ENCODE measurements at places on chromosomes 3 and 15.

GRCh38 chr3:188839187-188839695, 332.5 kb upstream of the TPRG1 start:
- DNase-seq = no peak

DNA sequence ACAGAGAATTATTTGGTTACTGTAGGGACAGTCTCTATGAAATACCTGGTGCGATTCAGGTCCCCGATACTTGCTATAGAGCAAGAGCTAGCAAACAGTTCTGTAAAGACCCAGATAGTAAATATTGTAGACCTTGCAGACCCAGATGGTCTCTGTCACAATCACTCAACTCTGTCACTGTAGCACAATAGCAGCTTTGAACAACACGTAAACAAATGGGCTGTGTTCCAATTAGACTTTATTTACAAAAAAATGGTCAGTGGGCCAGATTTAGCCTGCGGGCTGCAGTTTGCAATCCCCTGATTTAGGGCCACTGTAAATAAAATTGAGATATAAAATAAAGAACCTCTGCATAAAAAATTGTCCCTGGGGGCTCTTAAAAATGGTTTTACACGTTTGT, 127.7 kb downstream of the SV2B start:
- no peak for DNase-seq

DNA sequence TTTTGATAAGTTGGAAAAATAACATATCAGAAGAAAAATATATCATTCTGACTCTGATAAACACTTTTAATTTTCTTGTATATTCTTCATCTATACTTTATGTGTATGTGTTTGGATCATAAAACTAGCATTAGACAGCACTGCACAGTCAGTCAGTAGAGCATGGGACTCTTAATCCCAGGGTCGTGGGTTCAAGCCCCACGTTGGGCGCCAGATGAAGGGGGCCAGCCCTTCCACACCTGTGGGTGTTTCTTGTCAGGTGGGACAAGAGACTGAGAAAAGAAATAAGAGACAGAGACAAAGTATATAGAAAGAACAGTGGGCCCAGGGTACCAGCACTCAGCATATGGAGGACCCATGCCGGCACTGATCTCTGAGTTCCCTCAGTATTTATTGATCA, 546.0 kb upstream of the NR2F2 start:
- DNase-seq = no peak

DNA sequence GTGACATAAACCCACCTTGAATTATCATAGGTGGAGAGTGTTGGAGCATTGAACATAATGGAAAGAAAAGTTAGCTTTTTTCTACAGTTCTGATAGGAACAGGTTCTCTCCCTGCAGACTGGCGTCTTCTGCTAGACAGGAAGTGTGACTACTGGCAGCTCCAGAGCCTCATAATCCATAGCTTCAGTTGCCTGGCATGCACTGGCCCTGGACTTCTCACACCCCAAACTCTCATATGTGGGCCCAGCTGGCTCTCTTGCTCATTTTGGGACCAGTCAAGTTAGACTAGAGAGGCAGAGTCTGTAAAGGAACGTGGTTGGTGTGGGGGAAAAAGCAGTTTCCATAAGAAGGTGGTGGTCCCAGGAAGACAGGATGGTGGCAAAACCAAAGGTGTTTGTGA, 180.1 kb downstream of the VGLL4 start:
- DNase-seq = no peak

DNA sequence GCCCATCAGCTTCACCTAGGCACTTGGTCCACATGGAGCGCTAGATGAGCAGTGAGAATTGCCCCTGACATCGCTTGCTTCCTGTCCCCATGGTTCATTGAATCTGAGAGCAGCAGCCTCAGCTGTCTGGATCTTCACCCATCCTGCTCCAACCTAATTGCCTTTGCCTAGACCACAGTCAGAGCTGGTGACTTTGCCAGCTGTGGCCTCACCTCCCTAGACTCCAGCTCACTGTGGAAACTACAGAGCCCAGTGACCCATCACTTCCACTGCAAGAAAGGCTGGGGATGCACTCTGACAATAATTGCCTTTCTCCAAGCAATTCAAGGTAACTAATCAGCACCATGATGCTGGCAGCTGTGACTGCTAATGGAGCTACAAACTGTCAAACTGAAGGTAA, 30.6 kb upstream of the SLC6A1 start:
- DNase-seq = no peak

DNA sequence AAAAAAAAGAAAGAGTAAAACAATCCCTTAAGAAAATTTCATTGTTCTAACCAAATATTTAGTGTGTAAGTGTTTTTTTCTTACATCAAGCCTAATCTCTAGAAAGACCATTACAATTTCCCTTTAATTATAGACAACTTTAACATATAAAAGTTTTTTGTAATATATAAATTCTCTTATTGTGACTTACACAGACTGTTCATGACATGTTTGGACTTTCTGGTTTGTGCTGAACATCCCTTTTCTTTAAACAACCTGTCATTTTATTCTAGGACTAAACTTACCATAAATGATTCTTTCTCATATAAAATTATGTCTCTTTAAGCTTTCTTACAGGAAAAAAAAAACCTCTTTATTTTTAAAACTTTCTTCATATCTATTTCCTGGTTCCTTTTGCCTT, 13.0 kb upstream of the BTLA start:
- no peak for DNase-seq

DNA sequence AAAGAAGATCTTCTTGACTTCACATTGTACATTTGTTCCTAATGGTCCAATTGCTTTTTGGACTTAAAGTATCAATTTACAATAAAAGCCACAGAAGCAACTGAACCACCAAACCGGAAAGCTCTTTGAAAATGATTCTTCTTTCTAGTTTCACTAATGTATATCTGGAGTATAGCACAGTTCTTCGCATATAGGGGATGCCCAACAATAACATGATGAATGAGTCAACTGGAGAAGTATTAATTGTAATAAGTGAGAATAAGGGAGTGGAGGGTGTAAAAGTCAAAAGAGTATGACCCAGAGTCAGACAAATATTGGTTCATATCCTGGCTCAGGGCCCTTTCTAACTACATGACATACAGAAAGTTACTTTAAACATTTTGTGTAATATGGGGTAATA, 425.2 kb downstream of the ZBTB20 start:
- no peak for DNase-seq

GRCh38 chr3:195156286-195156890, 114.6 kb downstream of the XXYLT1 start:
- DNase-seq = no peak

DNA sequence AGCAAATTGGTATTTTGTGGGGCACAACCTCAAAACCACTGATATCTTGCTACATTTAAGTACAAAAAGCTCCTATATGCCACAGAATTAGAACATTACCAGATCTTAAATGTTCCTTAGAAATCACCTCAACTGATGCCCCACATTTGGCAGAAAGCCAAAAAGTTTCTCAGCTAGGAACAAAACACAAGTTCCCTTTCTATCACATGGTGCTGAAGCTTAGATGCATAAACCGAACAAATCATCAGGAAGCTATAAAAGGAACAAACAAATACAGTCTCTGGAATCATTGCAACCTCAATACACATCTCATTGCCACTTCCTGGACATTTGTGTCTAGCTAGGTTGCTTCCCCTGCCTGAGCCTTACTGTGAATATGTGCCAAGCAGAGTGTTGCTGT, 492.6 kb downstream of the LPP start:
- no peak for DNase-seq

GRCh38 chr3:143478115-143478693, 358.6 kb downstream of the CHST2 start:
- no peak for DNase-seq

DNA sequence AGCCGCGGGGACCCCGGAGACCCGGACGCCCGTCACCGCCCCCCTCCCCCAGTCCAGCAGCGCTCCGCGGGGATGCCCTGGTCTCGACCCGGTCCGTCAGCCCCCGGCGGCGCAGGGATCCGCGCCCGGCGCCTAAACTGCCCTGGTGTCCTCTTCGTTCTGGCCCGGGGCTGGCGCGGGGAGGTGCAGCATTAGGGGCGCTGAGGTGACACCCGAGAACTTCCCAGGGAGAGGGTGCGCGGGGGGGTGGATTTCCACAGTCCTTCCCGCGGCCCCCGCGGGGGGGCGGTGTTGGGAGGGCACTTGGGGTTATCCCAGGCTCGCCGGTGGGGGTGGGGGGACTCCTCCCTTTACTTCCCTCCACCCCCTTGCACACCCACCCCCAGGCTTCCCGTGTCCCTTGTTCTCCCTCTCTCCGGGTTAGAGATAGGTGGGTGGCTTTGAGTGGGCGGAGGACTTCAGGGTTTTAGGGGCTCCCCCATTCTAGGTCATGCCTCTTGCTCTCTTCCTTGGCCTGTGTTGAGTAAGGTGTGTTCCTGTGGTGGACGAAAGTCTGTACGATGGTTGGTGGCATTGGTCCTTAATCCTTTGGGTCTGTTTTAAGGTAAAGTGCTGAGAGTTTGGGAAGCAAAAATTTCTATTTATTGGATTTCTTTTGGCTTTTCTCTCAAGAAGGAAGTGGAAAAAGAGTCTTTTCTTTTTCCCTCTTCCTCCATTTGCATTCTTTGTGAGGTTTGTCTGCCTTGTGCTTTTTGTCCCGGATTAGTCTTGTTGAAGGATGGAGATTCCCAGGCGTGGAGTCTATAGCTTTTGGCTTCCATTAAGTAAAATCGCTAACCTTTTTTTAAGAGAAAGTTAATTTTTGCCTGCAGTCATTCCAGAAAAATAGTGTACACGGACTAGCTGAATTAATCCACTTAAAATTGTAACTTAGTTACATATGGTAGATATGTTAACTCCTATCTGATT, 811 bp downstream of the SKIL start:
- DNase-seq = peak; percentile 82
